Fibroblast of the aortic adventitia (primary cell): ENCODE measurements at places on chromosomes 16 and 17.

GRCh38 chr16:13968835-13969234 is 48.9 kb downstream of the ERCC4 start:
- no peak for DNase-seq

DNA sequence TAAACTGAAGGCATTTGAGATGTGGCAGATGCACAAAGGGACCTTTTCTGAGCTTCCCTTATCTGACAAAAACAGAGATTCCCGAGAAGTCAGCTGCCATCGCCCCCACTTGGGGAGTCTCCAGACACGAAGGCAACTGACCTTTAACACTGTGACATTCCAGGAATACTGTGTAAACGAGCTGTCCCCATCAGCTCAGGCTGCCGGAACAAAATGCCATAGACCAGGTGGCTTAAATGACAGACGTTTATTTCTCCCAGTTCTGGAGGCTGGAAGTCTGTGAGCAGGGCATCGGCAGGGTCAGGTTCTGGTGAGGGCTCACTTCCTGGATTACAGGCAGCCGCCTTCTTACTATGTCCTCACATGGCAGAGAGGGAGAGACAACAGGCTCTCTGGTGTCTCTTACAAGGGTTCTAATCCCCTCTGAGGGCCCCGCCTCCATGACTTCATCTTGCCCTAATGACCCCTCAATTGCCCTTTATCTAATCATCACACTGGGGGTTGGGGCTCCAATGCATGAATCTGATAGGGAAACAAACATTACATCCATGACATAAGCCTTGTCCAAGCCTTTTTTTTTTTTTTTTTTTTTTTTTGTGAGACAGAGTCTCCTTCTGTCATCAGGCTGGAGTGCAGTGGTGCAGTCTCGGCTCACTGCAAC is 178.5 kb upstream of the RPL38 start:
- no peak for DNase-seq

DNA sequence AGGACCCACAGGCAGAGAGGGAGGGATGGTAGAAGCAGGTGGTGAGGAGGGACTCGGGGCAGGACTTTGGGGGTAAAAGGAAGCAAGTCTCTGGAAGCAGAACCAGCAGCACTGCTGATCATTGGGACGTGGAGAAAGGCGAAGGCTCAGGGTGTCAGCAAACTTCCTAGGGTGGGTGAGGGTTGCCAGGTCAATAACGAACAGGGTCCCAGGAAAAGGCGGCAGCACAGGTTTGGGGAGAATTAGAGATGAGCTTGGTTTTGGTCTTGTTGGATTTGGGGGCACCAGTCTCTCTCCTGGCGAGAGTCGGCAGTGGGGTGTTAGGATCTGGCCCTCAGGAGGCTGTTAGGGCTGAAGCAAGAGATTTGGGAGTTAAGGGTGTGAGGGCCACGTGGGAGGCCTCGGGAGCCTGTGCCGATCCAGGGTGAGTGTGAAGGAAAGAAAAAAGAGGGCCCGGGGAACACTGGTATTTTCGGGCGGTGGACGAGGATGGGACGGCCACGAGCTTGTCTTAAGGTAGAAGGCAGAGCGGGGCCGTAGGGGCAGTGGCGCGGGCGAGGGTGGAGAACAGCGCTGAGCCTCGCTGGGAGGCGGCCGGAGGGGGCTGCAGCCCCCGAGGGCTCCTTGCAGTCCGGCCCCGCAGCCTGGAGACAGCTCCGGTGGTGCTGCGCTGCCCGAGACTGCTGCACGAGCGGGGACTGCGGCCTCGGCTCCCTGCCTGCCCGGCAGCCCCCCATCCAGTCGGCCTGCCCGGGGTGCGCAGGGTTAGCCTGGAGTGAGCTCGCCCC is 765 bp upstream of the ADORA2B start:
- no peak for DNase-seq

GRCh38 chr16:69553332-69553731 is 12.4 kb upstream of the NFAT5 start:
- DNase-seq, result no peak

DNA sequence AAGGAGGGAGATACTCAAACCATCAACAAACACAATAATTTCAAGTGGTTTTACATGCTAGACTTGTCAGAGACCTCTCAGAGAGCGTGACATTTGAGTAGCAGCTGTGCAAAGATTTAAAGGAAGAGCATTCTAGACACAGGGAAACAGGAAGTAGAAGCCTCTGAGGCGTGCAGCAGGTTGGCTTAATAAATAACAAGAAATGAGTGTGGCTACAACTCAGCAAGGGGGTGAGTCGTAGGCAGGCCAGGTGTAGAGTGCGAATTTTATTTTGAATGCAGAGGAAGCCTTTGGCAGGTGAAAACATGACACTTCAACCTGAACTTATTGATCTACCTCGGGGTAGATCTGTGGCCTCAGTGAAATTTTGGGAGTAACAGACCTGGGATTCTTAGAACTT is 73.2 kb upstream of the MRTFB start:
- no peak for DNase-seq

GRCh38 chr17:40936437-40936971 is 942 bp downstream of the KRT23 start:
- no peak for DNase-seq

GRCh38 chr16:28069971-28070794 is 6.7 kb upstream of the GSG1L start:
- no peak for DNase-seq

GRCh38 chr16:87207509-87207908 is 109.7 kb downstream of the C16orf95 start:
- peak; percentile 92 for DNase-seq

DNA sequence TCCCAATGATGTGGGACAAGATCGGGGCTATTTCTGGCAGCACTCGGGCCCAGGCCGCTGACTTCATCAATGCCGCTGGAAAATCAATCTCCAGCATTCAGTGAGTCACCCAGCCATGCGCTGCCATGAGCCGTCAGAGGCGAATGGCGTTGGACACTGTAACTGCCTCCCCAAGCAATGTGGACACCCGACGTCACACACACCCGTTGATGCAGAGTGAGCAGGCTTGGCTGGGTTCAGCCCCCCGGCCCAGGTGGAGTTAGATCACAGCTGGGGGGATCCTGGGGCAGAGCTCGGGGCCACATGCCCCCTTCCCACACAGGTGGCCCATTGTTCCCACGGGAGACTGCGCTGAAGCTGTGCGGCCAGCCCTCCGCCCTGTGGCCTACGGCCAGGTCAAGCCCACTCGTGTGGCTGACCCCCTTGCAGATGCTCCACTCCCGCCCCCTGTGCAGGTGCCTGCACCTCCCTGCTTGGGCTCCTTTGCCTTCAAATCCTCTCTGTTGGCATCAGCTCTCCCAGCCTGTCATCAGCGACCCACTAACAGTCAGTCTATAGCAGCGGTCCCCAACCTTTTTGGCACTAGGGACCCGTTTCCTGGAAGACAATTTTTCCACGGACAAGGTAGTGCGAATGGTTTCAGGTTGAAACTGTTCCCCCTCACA is 89.9 kb downstream of the TBC1D16 start:
- no peak for DNase-seq

DNA sequence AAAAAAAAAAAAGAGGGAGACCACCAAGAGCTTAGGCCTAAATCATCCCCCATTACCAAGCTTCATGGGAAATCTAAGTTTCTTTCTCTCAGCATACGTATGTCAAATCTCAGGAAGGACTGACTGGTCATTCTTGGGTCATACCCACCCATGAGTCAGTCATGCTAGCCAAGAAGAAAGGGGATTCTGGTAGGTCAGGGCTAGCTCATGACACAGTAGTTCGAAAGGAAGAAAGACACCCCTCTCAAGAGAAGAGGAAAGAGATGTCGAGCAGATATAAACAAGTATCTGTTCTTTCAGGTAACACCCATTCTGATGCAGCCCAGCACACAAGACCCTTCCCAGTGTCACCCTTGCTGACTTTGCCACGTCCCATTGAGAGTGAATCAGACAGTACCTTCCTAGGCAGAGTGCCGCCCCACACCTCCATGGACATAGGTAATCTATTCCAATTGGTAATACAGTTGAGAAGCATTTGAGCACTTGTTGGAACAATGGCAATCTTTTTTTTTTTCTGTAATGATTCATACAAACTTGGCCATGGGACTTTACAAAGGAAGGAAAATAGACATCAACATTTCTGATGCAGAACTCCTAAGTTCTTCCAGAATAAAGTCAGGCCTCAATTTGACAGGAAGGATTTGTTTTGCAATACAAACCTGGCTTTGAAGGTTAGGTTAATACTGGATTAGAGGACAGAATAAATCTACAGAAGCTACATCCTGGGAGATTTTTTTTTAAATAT is 38.2 kb downstream of the COPRS start:
- DNase-seq, result peak; percentile 54

GRCh38 chr17:60743799-60744198 is 66.1 kb downstream of the BCAS3 start:
- peak; percentile 8 for DNase-seq

GRCh38 chr16:81532491-81533174 is 88.0 kb downstream of the CMIP start:
- DNase-seq, result no peak

DNA sequence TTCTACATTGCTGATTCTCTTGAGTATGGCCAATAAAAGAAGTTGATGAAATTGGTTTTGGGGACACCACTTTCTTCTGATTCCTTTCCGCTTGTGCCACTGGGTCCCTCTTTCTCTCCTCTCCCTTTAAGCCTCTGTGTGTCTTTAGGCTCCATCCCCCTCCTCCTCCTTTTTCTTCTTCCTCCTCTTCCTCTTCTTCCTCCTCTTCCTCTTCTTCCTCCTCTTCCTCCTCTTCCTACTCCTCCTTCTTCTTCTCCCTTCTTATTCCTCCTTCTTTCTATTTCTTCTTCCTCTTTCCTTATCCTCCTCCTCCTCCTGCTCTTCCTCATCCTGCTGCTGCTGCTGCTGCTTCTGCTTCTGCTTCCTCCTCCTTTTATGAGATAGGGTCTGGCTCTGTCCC is 93.7 kb downstream of the CHD9NB start:
- DNase-seq, result no peak

- no peak for DNase-seq
Measured at GRCh38 chr17:51888816-51889215, 269.7 kb downstream of the CA10 start.

GRCh38 chr17:10036511-10037061 is 131.5 kb upstream of the RCVRN start:
- no peak for DNase-seq

DNA sequence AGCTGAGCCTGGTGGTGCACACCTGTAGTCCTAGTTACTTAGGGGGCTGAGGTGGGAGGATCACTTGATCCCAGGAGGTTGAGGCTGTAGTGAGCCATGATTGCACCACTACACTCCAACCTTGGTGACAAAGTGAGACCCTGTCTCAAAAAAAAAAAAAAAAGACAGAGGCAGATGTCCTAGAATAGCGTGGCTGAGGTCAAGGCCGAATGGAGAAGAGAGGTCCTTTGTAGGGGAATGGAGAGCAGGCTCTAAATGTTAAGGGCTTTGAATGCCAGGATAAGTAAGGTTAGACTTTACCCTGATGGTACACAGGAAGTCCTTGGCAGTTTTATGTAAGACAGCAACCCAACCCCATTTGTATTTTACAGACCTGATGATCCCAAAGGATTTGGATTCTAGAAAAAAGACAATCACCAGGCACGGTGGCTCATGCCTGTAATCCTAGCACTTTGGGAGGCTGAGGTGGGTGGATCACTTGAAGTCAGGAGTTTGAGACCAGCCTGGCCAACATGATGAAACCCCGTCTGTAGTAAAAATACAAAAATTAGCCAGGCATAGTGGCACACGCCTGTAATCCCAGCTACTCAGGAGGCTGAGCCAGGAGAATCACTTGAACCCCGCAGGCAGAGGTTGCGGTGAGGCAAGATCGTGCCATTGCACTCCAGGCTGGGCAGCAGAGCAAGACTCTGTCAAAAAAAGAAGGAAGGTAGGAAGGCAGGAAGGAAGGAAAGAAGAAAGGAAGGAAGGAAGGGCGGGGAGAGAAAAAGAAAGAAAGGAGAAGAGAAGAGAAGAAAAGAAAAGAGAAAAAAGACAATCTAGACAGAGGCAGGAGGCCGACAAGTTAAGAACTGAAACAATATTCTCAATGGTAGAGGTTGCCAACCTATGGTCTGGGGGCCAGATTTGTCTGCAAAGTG is 2.1 kb upstream of the SBK1 start:
- no peak for DNase-seq

- DNase-seq, result no peak
Measured at GRCh38 chr17:82678265-82678891, 20.1 kb downstream of the RAB40B start.

GRCh38 chr16:71242036-71242435 is 11.5 kb upstream of the HYDIN start:
- DNase-seq, result no peak

DNA sequence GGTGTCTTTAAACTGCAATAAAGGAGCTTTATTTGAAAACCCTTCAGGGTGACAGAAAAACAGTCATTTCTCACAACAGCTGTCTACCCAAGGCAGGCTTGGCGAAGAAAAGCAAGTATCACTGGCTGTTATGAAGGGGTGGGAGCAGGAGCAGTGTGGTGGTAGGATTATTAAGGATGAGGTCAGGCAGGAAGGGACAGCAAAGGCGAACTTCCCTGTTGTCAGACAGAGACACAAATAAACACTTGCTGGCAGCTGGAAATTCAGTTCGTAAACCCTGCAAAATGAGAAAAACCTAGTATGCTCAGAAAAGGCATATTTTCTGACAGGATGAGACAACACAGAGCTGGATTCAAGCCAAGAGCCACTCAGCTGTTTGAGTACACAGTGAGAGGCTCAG is 416.3 kb upstream of the CDH5 start:
- no peak for DNase-seq

DNA sequence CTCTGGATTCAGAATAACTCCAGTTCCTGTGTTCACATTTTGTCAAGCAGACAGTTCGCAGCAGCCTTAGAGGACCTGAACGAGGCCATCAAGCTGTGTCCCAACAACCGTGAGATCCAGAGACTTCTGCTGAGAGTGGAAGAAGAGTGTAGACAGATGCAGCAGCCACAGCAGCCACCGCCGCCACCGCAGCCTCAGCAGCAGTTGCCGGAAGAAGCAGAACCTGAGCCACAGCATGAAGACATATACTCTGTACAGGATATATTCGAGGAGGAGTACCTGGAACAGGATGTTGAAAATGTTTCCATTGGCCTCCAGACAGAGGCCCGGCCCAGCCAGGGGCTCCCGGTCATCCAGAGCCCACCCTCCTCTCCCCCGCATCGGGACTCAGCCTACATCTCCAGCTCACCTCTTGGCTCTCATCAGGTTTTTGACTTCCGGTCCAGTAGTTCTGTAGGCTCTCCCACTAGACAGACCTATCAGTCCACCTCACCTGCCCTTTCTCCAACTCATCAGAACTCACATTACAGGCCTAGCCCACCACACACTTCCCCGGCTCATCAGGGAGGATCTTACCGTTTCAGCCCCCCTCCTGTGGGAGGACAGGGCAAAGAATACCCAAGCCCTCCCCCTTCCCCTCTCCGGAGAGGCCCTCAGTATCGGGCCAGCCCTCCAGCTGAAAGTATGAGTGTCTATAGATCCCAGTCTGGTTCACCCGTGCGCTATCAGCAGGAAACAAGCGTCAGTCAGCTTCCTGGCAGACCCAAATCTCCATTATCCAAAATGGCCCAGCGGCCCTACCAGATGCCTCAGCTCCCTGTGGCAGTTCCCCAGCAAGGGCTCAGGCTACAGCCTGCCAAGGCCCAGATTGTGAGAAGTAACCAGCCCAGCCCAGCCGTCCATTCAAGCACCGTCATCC is 25.9 kb downstream of the CYB561 start:
- DNase-seq, result no peak

GRCh38 chr16:65318590-65319257 is 196.9 kb upstream of the CDH11 start:
- no peak for DNase-seq
